ENCODE measurements at places on chromosomes 7 and 10.

DNA sequence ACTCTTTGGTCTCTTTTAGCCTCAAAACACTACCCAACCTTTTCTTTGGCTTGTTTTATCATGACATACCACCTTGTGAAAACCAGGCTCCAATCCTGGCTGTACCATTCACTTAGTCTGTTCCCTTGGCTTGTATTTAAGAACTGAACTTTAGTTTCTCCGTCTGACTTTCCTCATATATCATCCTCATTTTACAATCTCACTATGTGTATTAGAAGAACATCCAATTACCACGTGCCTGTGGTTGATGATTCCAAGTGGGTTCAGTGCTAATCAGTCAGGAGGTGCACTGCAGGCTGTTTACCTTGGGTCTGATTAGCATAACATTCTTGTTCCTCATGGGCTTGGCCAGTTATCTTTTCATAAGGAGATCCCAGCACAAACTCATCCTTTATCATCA is 144.8 kb upstream of the KLF14 start:
- no peak for DNase-seq

DNA sequence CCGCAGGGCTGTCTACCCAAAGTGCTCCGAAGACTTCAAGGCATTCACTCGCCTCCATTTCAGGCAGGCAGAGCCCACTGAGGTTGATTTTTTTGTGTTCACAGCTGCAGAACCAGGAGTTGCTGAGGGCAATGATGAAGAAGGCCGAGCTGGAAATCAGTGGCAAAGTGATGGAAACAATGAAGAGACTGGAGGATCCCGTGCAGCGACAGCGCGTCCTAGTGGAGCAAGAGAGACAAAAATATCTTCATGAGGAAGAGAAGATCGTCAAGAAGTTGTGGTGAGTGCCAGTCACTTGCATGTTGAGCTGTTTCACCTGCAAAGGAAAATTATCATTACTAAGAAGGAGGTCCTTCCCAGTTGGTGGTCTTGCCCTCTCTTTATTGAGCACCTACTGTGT is 210.5 kb downstream of the ARHGAP21 start:
- peak; percentile 31 for DNase-seq

GRCh38 chr7:925601-926000 is 28.9 kb downstream of the ADAP1 start:
- no peak for DNase-seq

DNA sequence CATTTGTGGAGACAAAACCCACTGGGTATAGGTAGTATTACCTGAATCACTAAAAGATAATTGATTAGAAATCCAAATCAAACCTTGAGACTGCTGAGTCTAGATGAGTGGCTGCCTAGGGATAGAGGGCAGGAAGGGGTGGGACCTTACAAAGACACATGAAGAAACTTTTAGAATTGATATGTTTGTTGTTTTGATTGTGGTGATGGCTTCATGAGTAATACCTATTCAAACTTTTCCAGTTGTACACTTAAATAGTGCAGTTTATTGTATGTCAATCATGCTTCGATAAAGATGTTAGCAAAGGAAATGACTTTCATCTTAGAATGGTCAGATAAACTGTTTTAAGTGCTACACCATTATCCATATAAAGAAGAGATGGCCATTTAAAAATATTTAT is 188.7 kb upstream of the KAT6B start:
- no peak for DNase-seq

DNA sequence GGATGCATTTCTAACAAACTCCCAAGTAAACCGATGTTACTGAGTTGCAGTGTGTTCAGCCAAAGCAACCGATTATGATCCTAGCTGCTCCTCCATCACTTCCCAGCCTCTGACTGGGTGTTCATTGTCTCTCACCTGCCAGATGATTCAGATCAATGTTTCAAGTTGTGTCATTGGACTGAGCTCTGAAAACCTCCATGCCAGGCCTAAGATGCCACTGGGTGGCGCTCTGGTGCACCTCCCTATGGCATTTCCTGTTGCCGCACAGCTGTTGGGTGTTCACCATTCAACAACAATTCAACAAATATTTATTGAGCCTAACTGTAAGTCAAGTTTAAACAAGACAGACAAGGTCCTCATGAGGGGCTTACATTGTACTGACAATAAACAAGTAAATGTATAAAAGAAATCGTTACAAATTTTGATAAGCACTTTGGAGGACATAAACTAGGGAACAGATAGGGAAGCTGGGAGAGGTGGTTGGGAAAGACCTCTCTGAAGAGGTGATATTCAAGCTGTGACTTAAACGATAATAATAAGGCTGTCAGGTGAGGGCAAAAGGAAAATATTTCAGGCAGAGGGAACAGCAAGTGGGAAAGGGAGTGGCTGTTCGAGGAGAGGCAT is 22.8 kb downstream of the RGR start:
- DNase-seq, result peak; percentile 67

DNA sequence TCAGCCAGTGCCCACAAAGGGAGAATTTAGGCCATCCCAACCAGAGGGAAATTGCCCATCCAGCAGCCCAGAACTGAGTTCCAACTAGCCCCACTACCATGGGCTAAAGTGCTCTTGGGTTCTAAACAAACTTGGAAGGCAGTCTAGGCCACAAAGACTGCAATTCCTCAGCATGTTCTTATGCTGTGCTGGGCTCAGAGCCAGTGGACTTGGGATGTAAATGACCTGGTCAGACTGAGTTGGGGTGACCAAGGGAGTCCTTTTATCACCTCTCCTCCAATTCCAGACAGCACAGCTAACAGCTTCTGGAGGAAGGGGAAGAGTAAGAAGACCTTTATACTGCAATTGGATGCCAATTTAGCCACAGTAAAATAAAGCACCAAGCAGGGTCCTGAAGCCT is 607.2 kb upstream of the KCND2 start:
- DNase-seq, result no peak

DNA sequence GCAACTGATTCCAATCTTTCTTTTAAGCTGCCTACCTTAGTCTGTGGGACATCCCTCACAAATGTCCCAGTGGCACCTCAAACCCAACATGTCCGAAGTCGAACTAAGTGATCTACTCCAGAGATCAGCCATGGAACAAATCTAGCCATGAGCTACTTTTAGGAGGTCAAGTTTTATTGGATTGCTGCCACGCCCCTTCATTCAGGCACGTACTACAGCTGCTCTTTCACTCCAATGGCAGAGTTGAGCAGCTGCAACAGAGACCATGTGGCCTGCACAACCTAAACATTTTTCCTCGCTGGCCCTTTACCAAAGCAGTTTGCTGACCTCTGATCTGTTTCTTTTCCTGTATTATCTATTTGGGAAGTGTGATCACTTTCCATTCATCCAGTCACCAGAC is 192.4 kb upstream of the CDCA7L start:
- DNase-seq, result no peak

DNA sequence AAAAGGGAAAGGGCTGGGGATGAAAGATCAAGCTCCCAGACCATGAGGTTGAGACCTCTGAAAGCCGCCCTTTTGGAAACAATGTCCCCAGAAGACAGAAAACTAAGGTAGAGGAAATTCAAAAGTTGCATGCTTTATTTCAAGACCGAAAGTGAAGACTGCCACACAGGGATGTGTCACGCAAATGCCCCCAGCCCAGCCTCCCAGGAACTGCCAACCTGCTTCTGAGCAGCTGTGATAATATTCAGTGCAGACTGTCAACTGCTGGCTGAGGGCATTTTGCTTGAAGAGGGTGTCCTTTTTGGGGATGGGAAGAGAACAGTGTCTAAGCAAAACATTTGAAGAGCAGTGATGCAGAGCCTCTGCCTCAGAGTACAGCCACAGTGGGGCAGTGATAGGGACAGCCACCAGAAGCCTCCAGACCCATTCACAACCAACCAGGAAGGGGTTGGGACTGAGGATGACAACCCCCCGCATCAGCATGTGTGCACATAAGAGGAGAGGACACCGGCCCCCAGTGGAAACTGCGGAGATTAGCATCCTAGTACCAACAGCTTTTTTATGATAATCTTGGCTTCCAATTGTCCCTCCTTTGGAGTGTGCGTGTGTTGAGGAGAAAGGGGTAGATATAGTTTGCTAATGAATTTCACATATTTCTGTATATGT is 34.7 kb upstream of the NFE2L3 start:
- DNase-seq, result peak; percentile 38

DNA sequence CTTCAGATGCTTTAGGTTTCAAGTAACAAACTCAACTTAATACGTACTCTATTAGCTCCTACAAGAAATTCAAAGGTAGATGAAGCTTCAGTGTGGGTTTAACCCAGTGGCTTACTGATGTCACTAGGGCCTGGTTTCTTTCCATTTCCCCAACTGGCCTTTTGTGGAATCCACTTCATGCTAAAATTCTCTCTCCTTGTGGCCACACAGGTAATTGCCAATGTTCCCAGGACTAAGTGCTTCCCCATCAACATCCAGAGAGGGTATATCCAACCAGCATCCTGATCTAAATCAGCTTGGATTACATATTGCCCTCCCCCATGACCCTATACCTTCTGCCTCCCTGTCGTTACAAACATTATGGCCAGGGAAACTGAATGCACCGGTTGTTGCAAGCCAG is 10.7 kb downstream of the FBXL13 start:
- no peak for DNase-seq

DNA sequence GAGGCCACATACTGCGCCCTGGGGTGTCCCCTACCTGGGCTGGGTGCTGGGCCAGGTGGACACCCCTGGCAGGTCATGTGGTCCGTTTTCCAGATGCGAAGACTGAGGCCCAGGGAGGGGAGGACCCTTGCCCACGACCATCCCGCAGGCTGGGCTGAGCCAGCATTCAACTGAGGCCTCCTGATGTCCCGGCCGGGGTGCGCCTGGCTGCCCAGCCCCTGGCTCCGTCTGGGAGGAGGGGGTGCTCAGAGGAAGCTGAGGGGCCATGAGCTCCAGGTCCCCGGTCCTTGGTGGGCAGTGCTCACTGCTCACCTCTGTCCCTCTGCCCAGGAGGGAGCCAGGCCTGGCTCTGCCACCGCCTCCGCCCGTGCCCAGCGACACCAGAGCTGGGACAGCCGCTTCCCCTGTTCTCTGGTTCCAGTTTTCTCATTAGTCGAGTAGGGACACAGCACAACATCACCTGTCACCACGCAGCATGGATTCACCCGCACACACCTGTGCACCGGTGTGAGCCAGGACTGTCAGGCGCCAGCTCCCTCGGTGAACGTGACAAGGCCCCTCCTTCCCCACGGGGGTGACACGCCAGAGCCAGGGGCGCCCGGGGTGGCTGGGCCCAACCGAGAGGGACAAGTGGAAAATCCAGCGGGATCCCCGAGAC is 139.7 kb downstream of the ELFN1 start:
- DNase-seq, result no peak

- peak; percentile 57 for DNase-seq
These were observed 706.8 kb upstream of the MBL2 start for GRCh38 chr10:53479365-53479764.

- no peak for DNase-seq
These were observed 98.2 kb downstream of the KIF20B start for GRCh38 chr10:89799573-89799972.

Data from iPS-NIHi11 (cell line).